ENCODE measurements at places on chromosomes 3 and 15.

DNA sequence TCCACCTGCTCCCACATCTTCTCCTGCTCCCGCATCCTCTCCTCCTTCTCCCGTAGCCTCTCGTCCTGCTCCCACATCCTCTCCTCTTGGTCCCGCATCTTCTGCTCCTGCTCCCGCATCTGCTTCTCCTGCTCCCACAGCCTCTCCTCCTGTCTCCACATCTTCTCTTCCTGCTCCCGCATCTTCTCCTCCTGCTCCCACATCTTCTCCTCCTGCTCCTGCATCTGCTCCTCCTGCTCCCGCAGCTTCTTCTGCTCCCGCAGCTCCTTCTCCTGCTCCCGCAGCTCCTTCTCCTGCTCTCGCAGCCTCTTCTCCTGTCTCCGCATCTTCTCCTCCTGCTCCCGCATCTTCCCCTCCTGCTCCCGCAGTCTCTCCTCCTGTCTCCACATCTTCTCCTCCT lies 5.8 kb downstream of the GOLGA6L2 start:
- DNase-seq = no peak

DNA sequence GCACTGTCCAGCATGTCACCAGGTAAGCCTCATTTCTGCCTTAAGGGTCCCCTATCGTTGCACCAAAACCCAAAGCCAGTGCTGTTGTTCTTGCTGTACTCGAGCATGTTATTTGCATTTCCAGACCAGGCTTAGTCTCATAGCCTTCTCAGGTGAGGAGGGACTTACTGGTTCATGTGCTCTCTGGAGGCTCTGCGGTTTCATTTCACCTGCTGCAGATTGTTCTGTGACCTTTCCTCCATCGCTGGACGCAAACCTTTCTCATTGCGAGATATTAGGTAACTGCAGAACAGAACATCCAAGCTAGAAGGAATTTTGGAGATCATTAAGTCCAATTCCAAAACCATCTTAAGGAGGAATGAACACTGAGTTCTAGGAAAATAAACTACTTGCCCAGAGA lies 187.3 kb upstream of the BCL6 start:
- DNase-seq = no peak

DNA sequence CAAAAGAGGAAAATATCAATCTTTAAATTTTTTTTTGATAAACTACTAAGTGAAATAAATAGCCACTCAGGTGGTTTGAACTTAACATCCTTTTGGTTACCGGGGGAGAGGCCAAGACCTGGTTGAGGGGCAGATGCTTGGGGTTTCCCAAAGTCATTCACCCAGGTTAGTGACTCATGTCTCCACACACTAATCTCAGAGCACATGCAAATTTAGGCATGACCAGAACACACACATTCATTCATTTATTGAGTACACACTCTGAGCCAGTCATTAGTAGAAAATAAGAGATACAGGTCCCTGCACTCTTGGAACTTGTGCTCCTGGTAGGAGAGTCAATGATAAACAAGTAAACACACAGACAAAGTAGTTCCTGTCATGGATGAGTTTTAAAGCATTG lies 7.3 kb downstream of the ILDR1 start:
- no peak for DNase-seq

- no peak for DNase-seq
Observed at GRCh38 chr3:141537856-141538255, 51.0 kb downstream of the RASA2 start.

DNA sequence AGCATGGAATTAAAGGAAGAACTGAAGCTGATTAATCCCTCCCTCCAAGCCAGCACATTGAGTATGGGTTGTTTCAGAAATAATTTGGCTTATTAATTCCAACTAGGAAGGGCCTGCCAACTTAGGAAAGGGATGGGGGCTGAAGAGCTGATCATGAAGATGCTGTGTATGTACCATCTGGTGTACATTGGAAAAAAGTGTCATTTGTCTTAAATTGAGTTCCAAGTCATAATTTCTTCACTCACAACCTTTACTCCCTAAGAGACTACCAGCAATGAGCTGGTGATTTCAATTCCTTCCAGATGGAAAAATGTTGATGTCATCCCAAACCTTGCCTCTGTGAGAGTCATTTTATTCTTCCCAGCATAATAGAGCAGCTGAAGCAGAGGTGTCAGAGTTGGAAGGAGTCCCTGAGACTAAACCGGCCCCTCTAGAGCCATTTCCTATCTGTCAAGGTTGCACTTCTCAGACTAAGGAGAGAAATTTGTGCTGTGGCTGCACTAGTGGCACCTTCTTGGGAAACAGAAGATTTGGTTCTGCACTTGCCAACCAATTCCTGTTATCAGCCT lies 79.4 kb downstream of the GTPBP8 start:
- no peak for DNase-seq

GRCh38 chr3:44104668-44105321 lies 136.9 kb upstream of the TOPAZ1 start:
- DNase-seq = no peak

DNA sequence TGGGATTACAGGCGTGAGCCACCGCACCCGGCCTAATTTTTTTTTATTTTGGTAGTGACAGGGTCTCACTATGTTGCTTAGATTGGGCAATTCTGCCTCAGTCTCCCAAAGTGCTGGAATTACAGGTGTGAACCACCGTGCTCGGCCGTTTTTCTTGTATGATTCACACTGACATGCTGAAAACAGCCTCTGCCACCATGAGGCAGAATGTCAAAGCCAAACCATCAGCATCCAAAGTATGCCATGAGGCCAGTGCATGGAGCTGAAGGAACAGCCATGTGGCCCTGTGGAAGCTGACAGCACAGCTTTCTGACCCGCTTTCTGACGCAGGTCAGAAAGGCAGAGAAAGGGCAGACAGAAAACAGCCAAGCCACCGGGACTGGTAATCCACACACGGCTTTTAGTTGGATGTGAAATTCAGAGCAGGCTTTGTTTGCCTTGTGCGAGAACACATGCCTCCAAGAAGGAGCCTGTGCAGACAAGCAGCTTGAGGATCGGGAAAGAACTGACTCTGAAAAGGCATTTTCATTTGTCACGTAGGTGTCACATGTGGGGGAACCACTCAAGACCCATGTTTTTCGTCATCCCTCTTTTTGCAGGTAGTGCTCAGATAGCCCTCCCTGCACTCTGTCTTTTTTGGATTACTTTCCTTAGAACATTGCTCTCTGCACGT lies 25.1 kb downstream of the XYLB start:
- no peak for DNase-seq

DNA sequence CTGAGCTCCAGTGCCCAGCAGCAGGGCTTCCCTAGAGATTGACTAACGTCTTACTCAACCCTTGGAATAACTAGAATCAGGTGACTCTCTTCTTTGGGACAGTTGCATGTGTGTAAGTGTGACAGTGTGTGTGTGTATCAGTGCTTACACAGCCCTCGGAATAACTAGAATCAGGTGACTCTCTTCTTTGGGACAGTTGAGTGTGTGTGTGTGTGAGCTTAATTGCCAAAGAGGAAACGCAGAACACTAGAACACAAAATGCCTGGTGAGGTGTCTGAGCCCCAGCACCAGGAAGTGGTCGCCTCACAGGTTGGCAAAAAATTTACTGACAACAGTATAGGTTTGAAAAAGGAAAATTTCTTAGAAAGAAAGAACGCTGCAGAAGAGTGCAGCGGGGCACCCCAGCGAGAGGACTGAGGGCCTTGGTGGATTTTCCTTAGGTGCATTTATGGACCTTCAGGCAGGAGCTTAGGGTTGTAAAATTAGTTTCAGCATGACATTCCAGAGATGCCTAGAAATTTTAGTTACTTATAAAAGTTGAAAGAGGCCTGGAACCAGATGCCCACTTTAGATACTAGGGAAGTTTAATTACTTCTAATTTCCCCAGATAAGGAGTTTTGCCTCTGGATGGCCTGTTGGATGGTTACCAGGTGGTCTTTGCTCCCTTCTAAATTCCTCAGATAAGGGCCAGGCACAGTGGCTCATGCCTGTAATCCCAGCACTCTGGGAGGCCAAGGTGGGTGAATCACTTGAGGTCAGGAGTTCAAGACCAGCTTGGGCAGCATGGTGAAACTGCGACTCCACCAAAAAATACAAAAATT lies 3.7 kb upstream of the WDR82 start:
- DNase-seq = no peak

DNA sequence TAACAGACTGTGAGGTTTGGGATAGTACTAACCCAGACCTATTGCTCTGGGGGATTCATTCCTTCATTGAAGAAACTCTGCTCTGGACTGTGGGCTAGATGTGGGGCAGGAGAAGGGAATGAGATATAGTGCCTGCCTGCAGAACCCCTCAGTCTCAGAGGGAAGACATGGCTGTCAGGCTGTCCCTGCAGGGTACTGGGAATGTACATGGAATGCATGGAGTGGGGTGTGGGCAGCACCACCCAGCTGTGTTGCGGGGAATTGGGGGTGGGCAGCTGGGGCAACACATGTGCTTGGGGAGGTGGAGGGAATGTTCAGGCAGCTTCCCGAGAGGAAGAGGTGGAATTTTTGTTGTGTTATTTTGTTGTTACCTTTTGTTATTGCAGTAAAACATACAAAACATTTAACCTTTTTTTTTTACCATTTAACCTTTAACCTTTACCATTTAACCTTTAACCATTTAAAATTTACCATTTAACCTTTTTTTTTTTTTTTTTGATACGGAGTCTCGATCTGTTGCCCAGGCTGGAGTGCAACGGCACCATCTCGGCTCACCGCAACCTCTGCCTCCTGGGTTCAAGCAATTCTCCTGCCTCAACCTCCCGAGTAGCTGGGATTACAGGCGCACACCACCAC lies 7.3 kb downstream of the PAQR5 start:
- no peak for DNase-seq

All from SHP77 treated with DMSO at 0.1 percent for 48 hours (cell line).